GM06990 (cell line): ENCODE measurements at places on chromosomes 2 and 18.
A peak's percentile ranks its signal among the peaks of the same experiment; 100 is the strongest.

DNA sequence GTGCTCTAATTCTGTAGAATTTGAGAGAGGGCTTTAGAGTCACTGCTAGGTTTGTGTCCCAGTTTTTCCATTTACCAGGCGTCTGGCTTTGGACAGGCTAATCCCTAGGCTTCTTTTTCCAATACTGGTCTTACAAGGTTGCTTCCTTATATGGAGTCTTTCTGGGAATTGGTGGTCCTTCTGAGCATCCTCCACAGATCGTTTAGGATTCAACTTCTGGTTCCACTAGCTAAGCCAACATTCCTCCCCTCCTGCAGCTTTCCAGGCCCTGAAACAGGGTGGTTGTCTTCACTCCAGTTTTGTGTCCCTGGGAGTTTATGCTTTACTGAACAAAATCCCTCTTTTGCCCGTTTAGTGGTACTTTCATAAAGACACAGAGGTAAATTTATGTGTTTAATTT is 170.6 kb downstream of the CERS6 start:
- DNase-seq, result no peak

DNA sequence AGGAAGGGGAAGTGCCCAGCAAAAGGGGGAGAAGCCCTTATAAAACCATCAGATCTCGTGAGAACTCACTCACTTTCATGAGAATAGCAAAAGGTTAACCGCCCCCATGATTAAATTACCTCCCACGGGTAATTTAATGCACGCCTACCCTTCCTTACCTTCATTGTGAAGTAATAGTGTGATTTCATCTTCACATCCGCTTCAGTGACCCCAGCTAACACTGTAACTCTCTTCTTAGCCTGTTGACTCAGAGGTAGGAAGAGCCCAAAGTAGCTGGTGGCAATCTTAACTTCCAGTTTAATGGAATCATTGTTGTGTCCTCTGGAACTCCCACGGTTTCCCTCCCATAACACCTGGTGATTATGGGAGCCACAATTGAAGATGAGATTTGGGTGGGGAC is 120.5 kb downstream of the GULP1 start:
- DNase-seq, result no peak

DNA sequence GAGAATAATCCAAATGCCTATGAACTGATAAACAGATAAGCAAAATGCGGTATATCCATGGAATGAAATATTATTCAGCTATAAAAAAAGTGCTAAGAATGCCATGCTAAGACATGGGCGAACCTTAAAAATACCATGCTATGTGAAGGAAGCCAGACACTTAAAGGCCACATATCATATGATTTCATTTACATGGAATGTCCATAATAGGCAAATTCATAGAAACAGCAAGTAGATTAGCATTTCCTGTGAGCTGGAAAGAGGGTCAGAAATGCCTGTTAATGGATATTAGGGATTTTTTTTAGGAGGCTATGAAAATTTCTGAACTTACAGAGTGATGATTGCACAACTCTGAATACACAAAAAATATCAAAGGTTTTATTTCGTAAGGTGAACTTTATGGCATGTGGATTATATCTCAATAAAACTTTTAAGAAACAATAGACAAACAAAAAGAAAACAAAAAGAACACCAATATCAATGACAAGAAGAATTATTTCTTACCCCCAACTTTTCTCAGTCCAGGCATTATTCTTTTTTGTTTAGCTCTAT is 1207.7 kb downstream of the SUCLG1 start:
- DNase-seq, result no peak

- peak; percentile 83 for DNase-seq
Observed at GRCh38 chr2:98444436-98445176, at the start of gene INPP4A. TSS of gene INPP4A (plus strand) at chr2:98444858. CDS start at chr2:98520049, 75,191 bp downstream.

- no peak for DNase-seq
Observed at GRCh38 chr2:219446101-219446504, 11.5 kb downstream of the SPEG start.

DNA sequence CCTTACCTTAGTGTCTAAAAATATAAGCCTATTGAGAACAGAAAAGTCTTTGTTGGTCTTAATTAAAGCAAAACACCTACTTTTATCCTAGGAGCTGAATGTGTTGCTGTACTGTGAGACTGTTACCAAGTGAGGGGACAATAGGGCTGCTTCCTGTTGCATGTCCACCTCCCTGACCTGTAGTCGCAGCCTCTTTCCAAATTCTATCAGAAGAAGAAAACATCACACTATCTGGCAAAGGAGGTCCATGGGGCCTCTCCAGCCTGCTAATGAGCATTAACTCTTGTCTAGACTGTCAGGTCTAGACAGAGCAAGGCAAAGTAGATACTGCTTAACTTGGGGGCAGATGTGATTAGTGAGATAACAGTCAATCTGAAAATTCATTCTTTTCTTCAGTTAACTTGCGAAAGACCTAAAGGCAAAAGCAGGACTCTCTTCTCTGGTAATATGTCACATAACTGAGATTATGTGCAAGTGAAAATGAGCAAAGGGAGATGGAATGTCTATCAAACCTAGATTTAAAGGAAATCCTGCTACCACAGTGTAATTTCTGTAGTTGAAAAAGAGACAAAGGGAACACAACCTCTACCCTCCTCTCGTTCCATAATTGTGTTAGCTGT is 66.9 kb downstream of the CDH20 start:
- DNase-seq, result no peak
